HS-27A (cell line): ENCODE measurements at places on chromosomes 11 and 22.

DNA sequence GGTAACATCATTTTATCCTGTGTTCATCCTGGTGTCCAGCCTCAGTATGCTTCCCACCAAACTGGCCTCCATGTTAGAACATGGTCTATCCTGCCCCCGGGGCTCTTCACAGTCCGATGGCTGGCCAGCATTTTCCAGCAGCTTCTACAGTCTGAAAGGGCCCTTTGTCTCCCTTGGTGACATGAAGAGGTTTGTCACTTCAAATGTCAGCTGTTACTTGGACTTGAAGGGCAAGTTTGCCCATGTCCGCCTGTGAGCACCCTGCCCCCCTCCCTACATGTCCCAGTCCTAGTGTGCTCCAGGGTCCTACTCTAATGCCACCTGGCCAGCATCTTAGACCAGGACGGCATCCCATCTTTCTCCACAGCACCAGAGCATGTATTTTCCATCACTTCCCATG is 24.7 kb downstream of the PATZ1 start:
- DNase-seq: no peak

- DNase-seq: no peak
Measured at GRCh38 chr11:67274768-67275605, 8.7 kb downstream of the GRK2 start.

DNA sequence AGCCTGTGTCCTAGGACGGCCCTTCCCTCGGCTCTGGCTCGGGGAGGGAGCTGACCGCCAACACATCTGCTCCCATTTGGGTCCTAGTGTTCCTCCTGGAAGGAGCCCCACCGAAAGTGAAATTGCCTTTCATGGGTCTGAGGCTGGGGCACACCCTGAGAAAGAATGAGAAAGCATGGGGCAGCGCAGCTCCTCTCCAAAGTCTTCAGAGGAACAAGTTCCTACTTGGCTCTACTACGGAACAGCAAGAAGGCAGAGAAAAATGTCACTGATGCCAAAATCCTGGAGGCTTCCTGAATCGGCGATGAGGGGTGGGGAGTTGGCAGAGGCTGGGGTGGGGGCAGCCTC is 41.5 kb upstream of the MYEOV start:
- no peak for DNase-seq

DNA sequence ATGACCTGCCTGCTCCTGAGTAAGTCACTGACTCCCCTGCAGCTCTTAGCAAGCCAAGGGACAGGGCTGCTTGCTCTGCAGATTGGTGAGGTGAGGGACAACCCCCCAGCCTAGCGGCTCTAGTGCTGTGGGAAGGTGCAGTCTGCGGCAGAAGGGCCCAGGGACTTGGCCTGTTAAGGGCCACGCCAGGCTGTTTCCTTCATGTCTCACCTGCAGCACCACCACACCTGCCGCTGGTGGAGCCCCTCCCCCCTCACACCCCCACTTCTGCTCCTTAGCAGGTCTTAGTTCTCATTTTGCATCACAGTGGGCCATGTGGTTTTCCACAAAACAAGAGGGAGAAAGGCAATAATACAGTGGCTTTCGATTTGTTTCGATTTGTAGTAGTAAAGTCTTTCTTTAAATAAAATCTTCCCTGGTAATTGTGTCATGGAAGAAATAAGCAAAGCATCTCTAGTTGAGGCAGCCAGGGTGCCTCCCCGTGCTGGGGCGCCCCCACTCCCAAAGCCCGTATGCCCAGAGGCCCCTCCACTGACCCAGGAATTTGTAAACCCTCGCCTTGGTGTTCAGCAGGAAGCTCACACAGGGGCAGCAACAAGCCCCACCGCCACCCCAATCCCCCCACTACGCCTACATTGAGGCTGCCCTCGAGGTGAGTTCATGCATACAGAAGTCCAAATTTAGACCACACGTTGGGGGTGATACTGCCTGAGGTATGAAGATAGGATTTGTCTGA is 86.5 kb upstream of the CLDN5 start:
- DNase-seq: no peak

- peak; percentile 40 for DNase-seq
Measured at GRCh38 chr22:19984201-19984753, 32.3 kb downstream of the ARVCF start.

DNA sequence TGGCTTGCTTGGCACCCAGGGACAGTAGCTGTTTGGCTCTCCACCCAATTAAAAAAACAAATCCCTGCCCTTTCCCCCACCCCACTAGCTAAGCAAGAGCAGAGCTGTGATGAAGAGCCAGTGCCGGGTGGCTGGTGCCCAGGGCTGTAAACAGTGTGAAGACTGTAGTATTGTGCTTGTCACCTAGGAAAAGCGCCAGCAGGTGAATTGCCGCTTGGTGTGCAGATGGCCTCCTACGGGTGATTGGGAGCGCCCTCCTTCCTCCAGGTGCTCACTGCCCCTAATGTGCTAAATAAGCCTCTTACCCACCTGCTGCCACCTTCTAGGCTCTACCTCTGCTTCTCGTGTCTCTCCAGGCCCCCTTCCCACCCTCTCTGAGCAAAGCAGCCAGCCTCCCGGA is 18.4 kb upstream of the RAPSN start:
- no peak for DNase-seq

DNA sequence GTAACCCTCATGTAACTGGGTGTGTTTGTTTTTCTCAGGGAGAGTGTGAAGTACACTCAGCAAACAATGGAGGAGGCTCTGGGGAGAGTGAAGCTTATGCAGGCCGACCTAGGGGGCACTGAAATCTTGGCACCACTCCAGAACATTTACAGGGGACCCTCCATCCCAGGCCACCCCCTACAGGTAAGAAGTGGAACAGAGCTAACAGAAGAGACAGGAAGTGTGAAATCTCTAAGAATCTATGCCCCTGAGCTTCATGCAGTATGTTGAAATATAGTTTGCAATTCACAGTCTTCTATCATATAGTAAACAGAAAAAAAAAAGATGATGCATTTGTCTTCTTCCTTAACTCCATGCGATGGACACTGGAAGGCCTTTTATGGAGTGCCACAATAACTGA is 8.4 kb downstream of the VWA5A start:
- DNase-seq: no peak

- DNase-seq: peak; percentile 38
Measured at GRCh38 chr22:29394931-29395581, 6.7 kb upstream of the AP1B1 start.

DNA sequence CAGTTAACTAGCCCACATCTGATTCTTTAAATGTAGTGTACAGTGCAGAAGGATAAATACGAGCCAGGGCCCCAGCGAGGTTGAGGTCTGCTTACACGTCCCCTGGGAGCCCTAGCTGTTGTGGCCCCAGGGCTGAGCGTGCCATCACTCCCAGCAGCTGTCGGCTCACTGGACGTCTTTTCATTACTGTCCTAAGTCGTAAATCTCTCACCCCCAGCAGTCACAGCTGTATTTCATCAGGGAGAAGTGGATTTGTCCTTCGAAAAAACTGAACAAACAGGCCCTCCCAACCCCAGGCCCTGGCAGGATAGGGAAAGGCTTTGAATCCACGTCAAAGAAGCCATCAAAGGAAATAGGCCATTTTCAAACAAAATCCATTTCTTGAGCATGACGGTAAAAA is 110.4 kb upstream of the CSNK2A3 start:
- DNase-seq: no peak
